Endothelial cell (in vitro differentiated cells): ENCODE measurements at places on chromosomes 11 and 22.

GRCh38 chr11:60631944-60632343 is 67.5 kb upstream of the MS4A8 start:
- no peak for DNase-seq

GRCh38 chr11:1064167-1064566 is 10.5 kb upstream of the MUC2 start:
- DNase-seq = no peak

DNA sequence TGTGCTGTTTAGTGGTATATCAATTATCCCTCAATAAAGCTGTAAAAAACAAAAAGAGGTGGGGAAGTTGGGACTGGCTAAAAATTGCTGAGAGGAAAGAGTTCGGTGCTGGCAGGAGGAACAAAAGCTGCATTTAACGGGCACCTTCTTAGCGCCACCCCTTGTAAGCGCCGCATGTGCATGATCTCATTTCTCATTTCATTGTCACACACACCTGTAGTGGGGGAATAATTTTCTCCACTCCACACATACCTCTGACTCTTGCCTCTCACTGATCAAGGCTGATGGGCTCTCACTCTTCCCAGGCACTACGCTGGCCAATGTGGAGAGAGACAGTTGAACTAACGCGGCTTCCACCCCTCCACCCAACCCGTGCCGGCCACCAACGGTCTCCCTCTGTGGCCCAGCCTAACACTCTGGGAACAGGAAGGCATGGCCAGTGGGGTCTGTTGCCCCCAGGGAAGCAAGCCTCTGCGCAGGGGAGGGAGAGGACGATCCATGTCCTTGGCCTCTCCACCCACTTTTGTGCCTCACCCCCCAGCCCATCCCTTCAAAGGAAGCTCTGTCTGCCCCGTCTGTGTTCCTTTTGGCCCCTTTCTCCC is 186.7 kb upstream of the SYT13 start:
- no peak for DNase-seq

DNA sequence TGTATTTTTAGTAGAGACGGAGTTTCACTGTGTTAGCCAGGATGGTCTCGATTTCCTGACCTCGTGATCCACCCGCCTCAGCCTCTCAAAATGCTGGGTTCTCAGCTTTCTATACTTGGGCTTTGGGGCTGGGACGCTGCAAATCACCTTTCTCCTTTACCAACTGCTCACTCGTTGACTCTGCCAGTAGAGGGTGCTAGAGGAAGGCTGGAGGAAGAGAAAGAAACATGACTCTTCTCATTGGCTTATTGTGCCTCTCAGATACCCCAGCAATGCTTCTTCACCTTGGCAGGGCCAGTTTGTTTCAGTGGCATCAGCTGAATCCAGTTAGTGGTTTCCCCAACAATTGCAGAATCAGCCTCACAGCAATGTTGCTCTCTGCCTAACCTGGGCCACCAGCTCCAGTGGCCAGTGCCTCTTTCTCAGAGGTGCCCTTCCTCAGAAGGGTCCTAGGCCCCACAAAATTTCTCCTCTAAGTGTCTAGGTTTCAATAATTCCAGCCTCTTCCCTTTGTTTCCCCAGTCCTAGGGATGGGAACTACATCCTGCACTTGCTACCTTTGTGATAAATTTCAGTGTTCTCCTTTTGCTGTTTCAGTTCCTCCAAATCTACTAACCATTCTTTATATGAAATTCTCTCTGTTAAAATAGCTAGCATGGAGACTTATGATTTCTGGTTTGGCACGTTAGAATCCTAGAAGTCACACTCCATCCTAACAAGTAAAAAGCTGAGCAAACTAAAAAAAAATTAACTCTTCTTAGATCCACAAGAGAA is 71.5 kb upstream of the VSTM5 start:
- peak; percentile 64 for DNase-seq

DNA sequence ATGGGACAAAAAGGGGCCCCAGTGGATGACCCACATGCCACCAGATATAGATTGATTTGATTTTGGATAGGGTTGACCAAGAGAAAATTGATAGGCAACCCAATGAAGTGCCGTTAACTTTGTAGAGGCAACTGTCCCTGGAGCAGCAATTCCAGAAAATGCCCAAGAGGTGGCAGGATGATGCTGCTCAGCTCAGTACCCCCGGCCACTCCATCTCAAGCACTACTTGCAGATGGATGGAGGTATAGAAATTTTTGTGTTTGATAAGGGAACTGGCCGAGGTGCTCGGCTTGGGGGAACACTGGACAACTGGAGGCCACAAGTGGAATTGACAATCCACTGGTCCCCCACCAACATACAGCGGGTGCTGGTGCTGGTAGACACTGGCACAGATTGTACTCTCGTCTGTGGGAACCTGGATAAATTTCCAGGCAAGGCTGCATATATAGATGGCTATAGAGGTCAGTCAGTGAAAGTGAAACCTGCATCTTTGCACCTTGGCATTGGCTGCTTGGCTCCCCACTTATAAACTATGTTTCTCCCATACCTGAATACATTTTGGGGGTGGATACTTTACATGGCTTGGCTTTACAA is 86.3 kb downstream of the CCDC83 start:
- peak; percentile 36 for DNase-seq

DNA sequence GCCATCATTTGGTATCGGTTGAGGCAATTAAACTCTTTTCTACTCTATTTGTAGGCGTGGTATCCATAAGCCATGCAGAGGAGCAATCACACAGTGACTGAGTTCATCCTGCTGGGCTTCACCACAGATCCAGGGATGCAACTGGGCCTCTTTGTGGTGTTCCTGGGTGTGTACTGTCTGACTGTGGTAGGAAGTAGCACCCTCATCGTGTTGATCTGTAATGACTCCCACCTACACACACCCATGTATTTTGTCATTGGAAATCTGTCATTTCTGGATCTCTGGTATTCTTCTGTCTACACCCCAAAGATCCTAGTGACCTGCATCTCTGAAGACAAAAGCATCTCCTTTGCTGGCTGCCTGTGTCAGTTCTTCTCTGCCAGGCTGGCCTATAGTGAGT is 8.4 kb downstream of the OR9G4 start:
- DNase-seq = no peak

GRCh38 chr11:125364121-125364826 is 131.8 kb downstream of the FEZ1 start:
- no peak for DNase-seq

DNA sequence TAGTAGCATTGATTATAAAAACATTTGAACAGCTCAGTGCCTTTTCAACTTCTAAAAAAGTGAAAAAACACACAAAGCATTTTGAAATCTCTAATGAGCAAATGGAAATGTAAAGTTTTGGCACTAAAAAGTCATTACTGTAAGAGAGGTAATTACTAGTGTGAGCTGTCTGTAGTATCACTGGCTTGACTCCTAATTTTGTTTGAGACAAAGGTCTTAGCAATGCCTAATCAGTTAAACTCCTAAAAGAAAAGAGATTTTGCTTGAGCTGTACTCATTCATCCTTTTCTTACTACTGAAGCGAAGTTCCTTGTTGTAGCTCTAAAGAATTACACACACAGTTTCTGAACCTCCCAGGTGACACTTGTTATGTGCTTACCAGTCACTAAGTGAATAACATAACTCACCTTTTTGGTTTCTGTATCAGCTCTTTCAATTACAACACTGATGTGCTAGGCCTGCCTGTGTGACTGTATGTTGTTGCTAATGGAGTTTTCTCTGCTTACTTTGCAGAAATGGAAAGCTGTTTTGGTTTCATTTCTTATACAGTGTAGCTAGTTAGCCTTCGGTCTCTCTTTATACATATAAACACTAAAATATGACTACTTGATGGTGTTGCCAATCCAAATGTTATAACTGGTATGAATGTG is 924.4 kb upstream of the TENM4 start:
- no peak for DNase-seq

GRCh38 chr22:21447694-21448402 is 19.3 kb upstream of the TMEM191C start:
- DNase-seq = peak; percentile 10

DNA sequence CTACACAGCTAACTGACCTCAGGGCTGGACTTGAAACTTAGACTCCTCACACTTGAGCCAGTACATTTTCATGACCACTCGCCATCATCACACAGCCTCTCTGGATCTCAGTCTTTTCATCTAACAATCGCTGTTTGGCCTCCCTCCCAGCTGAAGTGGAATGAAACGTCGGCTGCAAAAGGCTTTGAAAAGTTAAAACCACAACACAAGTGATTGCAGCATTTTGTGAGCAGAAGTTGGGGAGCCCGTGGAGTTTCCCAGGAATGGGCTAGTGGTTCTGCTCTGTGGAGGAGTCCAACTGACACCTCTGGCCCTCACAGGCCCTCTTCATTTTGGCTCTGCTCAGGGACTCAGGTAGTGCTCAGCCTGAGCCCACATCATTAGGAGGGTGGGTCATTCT is 35.9 kb upstream of the TRIM29 start:
- DNase-seq = no peak

- peak; percentile 28 for DNase-seq
Observed at GRCh38 chr11:132158091-132158490, 787.7 kb downstream of the NTM start.

GRCh38 chr11:64866173-64866491 is 12.3 kb downstream of the EHD1 start:
- no peak for DNase-seq

GRCh38 chr22:25091458-25091857 is 108.2 kb upstream of the CRYBB3 start:
- no peak for DNase-seq

DNA sequence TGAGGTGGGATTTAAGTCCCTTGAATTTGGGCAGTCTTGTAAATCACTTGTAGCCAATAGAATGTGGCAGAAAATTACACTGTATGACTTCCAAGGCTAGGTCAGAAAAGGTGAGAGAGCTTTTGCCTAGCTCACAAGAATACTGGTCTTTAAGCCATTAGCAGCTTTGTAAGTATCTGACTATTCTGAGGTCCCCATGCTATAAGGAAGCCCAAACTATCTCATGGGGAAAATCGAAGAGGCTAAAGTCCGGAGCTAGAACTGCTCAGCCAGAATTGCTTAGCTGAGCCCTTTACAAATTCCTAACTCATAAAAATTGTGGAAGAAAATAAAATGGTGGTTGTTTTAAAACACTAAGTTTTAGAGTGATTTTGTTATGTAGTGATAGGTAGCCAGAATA is 13.0 kb downstream of the FAR1 start:
- DNase-seq = no peak

DNA sequence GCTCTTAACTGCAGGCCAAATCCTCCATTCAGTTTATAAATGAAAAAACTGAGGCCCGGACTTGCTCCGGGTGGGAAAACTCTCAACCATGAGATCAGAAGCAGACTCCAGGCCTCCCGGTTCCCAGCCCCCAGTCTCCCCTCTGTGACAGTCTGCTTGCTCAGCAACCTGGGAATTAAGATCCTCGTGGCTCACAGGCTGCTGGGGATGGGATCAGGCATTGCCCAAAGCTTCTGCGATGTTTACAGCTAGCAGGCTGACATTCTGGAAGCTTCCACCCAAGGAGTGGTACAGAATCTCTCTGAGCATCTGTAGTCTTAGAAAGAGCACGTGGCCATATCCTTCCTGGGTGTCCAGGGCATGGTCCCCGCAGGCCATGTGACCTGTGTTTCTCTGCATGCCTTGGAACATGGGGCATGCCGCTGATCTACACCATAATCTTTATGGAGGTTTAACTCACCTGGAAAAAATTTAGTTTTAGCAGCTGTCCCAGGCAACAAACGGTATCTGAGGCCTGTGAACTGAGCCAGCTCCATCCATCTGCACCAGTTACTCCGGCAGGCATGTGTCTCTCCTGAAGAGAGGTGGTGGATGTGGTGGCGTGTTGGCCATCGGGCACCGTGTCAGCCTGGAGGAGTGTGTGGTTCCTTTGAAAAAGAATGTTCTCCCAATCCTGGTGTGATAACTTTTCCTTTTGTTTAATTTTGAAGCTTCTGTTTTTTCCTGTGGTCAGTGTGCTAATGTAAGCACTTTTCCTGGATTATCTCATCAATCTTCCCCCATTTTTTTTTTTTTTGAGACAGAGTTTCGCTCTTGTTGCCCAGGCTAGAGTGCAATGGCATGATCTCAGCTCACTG is 7.9 kb downstream of the FBLN1 start:
- DNase-seq = no peak

GRCh38 chr11:121589946-121590537 is 137.3 kb upstream of the SORL1-AS1 start:
- no peak for DNase-seq

GRCh38 chr11:131246663-131247062 is 123.8 kb upstream of the NTM start:
- peak; percentile 71 for DNase-seq

GRCh38 chr11:47087801-47088200 is 88.9 kb downstream of the ARFGAP2 start:
- DNase-seq = no peak

- no peak for DNase-seq
Observed at GRCh38 chr11:86726118-86726753, 53.8 kb upstream of the ME3 start.

DNA sequence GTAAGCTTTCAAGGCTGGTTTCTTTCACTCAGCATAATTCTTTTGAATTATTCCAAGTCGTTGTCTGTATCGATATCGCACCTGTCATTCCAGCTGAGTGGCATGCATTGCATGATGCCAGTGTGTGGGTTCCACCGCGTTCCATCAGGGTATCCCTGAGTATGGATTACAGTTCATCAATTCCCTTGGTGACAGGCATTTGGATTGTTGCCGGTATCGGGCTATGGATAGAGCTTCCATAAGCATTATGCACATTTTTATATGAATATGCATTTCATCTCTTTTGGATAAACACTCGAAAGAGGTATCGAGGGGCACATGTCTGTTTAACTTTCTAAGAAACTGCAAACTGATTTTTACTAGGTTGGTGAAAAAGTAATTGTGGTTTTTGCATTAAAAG is 698.8 kb downstream of the BRD1 start:
- DNase-seq = no peak

DNA sequence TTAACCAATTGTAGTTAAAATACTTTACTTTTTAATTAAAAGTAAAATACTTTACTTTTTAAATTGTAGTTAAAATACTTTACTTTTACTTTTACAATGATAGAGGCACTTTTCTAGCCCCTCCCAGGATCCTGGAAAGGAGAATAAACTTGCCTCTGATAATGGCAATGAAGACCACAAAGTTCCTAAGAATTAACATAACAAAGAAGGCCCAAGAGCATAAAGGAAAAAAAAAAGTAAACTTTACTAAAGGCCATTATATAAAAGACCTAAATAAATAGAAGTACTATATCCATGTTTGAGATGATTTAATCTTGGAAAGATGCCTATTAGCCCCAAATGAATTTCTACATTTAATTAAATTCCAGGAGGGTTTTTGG is 129.1 kb upstream of the THY1 start:
- DNase-seq = no peak

GRCh38 chr22:44595841-44596341 is 97.9 kb upstream of the RTL6 start:
- no peak for DNase-seq

GRCh38 chr11:91497847-91498246 is 726.8 kb upstream of the FAT3 start:
- DNase-seq = no peak

DNA sequence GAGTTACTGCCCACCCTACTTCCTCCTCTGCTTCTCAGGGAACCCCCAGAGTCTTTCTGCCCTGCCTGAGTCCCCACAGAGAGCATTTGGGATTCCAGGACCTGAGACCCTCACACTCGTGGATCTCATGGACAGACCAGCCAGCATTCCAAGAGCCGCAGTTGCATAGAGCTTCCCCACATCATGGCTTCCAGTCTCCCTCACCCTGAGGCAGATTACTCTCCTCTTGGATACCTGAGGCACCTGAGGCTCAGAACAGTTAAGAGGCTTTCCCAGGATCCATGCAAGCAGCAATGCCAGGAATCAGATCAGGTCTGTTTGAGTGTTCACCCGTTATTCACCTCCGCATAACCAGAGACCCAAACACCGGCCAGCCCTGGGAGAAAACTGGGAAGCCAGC is 102.2 kb downstream of the TRIM29 start:
- DNase-seq = no peak
